ENCODE measurements at places on chromosomes 13 and 19. TPM values are rescaled to one million over a fixed set of nuclear protein-coding genes. Genes with fewer than 3 reads are reported as not detected.

Gene STARD13
- total RNA-seq, result 43.4 TPM

Gene SRRM5
- not detected for total RNA-seq

Gene EPSTI1
- 3.1 TPM for total RNA-seq

Gene CACNG8
- total RNA-seq, result 0.43 TPM

Gene TM9SF2
- 117 TPM for total RNA-seq

Data from smooth muscle cell of bladder (primary cell).